ENCODE measurements at places on chromosomes 13 and 19.

DNA sequence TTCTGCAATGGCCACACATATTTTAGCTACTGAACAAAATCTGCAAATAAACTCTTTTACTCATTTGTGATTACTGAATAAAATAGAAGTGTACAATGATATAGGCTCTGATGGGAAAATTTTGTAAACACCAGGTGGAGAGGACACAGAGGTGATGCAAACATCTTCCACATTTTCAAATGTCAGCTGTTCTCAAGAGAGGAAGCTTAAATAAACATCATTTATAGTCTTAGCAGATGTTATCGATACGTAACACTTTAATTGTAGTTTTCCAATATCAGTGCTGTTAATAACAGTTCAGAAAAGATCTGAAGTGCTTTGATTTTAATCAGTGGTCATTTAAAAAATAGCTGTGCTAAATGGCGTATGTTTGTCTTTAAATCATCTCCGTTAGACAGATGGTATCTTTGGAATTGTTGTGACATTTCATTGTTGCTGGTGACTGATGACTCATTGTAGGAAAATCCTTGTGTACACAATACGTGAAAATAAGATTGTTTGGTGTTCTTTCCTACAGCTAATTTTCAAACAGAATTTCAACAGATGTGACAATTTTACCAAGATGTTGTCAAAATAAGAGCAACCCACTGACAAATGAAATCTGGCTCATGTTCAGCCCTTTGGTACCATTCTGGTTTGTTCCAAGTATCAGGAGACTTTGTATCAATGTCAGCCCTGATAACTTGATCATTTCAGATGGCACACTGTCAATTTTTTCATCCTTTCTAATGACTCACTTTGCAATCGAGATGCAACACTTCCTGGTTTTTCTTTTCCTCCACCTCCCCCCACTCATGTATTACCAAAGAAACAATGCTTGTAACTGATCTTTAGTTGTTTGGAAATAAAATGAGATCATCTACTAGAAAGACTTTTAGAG lies 516.0 kb downstream of the DCT start:
- DNase-seq = no peak

GRCh38 chr19:12464769-12465168 lies 19.8 kb downstream of the ZNF709 start:
- DNase-seq = no peak

DNA sequence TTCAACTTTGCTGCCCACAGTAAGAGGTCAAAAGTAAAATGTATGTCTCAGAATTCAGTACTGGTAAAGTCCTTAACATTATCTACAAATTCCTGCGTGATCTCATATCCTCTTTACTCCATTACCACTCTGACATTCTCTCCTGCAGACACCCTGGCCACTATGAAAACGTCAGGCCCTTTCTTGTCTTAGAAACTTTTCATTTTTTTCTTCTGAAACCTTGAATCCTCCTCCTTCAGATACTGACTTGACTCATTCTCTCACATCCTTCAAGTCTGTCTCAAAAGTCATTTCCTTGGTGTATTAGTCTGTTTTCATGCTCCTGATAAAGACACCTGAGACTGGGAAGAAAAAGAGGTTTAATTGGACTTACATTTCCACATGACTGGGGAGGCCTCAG lies 262.3 kb downstream of the POU4F1 start:
- DNase-seq = no peak

- no peak for DNase-seq
Measured at GRCh38 chr19:17061691-17062090, 13.6 kb downstream of the HAUS8 start.

DNA sequence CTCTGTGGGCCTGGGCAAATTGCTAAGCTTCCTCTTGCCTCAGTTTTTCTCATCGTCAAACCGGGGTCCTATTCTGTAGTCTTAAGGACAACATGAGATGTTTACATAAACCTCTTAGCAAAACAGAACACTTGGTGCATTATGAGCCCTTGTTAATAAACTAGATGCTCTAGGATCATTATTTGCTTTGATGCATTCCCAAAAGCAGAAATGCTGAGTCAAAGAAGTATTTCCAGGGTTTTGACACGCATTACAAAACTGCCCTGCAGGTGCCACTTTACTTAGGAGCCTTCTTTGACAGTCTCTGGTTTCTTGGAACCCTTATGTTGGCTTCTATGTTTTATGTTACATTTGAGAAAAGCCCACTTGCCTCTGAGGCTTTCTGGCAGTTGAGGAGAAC lies 12.1 kb downstream of the AKAP11 start:
- no peak for DNase-seq

DNA sequence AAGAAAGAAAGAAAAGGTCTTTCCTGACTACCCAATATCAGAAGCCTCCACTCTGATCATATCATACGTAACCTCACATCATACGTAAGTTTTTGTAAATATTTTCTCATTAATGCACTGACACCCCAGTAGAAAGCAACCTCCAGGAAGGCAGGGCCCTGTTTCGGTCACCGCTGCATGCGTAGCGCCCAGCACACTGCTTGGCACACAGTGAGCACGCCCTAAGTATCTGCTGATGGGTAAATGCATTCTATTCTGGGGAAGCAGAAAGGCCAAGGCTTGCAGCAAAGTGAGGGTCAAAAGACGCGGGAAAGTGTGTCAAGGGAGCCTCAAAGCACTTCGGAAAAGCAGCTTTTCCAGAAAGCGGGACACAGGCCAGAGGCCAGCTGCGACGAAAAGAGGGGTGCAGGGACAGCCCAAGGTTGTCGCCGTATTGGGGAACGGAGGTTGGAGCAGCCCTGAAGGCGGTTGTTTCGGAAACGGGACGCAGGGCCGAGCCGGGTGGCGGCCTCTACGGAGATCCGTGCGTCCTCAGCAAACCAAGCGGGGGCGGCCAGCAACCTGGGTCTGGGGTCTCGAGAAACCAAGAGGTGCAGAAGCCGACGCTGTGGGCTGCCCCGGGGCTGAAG lies 463 bp downstream of the SUGP1 start:
- DNase-seq = no peak

GRCh38 chr13:44230071-44230470 lies 143.6 kb upstream of the SERP2 start:
- no peak for DNase-seq

DNA sequence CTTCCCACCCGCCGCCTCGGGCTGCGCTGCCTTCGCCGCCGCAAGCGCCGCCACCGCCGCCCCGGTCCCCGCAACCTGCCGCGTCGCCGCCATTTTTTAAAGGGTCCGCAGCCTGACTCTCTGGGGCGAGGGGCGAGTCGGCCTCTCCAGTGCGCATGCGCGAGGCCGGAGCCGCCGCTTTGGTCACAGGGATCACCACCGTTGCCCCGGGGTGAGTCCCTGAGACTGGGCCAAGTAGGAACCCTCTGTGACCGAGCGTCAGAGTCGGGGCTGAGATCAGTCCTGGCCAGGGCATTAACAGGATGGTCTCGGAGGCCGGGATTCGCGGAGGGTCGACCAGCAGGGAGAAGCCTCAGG lies 42.6 kb downstream of the ZNF146 start:
- no peak for DNase-seq

GRCh38 chr13:113245849-113246796 lies 36.7 kb downstream of the CUL4A start:
- DNase-seq = no peak

DNA sequence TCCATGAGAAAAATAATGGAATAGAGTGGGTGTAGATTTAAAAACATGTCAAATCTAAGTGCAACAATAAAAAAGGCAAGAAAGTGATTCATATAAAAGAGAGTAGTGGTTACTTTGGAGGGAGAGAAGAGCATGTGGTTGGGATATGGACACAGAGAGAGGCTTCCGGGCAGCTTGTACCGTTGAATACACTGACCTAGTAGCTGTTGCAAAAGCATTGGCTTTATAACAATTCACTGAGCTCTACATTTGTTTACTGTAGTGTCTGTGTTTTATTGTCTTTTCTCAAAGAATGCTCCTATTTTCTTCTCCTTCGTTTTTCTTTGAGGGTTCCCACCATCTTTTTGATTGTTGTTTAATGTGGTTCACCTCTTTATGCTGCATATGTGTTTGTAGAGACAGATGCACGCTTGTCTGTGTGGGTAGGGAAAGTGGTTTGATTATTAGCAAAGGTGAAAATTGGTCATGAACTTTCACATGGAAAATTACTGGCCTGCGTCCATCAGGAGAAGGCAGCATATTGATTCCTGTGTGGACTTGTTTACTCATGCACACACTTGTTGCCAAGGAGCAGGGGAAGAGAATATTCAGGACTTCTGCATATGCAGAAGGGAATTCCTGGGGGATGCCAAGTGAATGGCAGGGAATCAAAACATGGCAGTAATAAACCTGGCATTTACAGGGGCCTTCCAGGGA lies 29.9 kb upstream of the IRS2 start:
- DNase-seq = no peak

DNA sequence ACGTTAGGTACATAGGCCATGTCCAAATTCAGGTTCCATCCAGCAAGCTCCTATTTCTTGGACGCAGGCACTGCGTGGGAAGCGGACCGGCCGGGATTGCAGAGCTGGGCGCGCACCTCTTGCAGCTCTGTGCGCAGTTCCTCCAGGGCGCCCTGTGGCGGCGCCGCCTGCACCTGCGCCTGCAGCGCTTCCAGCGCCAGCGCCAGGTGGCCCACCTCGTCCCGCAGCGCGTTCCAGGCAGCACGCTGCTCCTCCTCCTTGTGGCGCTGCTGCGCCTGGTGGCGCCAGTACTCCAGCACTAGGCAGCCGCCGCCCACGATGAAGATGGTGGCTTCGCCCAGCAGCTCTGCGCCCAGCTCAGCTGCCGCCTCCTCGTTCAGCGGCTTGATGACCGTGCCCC lies 31.1 kb downstream of the OPA3 start:
- DNase-seq = no peak

- DNase-seq = no peak
Measured at GRCh38 chr13:55566334-55566733, 1574.4 kb upstream of the PRR20A start.

GRCh38 chr13:21012841-21013681 lies 48.3 kb downstream of the LATS2 start:
- no peak for DNase-seq
